ENCODE measurements at places on chromosomes 13 and 19.

GRCh38 chr19:10681658-10682057, 19.6 kb upstream of the QTRT1 start:
- DNase-seq = no peak

- no peak for DNase-seq
These were observed 24.4 kb upstream of the OR7C2 start for GRCh38 chr19:14916848-14917247.

DNA sequence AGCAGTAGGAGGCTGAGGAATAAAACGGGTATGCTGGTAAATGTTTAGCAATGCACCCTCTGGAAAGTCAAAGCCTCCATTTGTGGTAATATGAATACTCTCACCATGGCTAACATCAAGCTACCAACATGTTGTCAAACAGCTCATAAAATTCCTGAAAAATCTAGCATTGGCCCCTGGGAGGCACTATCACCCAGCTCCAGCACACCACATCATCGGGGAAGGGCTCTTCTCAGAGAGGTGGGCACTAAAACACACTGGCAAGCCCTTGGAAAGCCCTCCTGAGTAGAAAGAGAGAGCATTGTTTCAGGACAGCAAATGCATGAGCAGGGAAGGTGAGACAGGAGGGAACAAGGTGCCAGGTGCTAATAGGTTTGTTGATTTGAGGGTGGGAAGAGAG, 53.9 kb upstream of the FLT1 start:
- DNase-seq = no peak

DNA sequence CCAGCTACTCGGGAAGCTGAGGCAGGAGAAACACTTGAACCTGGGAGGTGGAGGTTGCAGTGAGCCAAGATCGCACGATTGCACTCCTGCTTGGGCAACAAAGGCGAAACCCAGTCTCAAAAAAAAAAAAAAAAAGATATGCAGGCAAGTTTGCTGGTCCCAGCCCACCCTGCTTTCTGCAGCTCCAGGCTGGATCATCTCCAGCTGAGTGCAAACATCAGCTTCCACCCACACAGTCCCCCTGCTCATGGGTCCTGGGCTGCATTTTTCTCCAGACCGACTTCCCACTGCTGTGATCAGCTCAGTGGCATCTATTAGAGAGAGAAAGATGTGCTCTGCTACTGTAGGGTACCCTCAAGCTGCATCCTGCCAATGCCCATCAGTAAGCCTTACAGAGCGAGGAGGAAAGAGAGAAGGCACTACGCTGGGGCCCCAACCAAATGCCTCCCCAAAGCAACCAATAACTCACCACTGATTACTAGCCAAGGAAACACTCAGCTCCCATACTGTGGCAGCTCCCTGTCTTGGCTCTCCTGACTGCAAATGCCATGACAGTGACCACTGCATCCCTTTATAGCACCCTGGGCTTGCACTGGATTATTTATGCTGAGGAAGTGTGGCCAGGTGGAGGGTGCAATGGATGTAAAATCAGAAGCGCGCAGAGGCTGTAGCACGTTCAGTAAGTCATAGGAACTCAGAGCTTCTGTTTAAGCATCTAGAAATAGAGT, 170.9 kb upstream of the ZNF507 start:
- DNase-seq = no peak

DNA sequence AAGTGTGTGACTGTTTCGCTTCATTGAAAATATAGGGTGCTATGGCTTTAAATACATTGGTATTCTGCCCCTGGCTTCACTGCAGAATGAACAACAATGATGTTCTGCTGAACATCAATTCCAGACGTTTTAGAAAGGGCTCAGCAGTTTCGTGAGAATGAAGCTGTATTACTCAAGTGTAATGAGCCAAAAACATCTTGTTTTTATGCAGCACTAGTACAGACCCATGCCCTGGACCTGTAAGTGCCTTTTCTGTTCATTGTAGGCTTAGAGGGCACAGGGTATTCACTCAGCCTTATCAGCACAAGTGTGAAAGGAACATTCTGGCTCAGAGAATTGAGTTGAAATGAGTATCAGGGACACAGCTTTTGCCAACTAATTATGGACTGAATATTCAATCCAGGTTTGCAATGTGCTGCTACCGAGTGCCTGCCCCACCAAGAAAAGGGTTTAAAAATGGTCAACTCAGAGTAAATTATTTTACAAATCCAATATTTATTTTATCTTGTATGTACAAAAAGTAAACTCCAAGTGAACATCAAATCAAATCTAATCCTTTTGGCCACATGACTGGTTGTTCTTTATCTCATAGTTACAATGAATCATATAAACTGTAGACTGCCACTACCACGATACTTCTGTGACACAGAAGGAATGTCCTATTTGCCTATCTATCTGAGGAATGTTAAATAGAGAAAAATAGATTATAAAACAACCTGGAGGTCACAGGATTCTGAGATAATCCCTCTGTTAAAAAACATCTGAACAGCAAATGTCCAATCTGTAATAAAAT, 362.8 kb downstream of the NALCN start:
- no peak for DNase-seq
